ENCODE measurements at places on chromosomes 11 and 22.
A peak's percentile ranks its signal among the peaks of the same experiment; 100 is the strongest.

GRCh38 chr11:105244160-105244825, 104.7 kb upstream of the CARD18 start:
- DNase-seq = no peak

DNA sequence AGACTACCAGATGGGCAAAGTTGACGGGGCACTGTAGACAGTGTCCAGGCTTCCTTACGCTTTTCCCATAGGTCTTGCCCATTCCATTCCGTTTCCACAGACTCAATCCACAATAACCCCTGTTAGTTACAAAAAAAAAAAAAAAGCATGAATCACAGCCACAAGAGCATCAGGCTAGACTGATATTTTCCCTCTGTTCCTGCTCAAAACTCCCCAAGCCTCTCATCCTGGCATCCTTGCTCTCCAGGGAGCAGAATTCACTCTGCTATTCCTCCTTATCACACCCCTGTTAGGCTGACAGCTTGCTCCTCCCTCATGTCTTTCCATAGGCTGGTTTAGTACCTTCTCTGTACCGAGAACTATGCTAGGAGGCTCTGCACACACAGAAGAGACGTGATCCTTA, 42.2 kb downstream of the TMEM123 start:
- no peak for DNase-seq

GRCh38 chr11:134120921-134121526, 52.2 kb downstream of the JAM3 start:
- DNase-seq = no peak

GRCh38 chr11:35602160-35602793, 16.0 kb upstream of the FJX1 start:
- no peak for DNase-seq

GRCh38 chr11:75815345-75816168, 547 bp downstream of the UVRAG start:
- DNase-seq = peak; percentile 9

DNA sequence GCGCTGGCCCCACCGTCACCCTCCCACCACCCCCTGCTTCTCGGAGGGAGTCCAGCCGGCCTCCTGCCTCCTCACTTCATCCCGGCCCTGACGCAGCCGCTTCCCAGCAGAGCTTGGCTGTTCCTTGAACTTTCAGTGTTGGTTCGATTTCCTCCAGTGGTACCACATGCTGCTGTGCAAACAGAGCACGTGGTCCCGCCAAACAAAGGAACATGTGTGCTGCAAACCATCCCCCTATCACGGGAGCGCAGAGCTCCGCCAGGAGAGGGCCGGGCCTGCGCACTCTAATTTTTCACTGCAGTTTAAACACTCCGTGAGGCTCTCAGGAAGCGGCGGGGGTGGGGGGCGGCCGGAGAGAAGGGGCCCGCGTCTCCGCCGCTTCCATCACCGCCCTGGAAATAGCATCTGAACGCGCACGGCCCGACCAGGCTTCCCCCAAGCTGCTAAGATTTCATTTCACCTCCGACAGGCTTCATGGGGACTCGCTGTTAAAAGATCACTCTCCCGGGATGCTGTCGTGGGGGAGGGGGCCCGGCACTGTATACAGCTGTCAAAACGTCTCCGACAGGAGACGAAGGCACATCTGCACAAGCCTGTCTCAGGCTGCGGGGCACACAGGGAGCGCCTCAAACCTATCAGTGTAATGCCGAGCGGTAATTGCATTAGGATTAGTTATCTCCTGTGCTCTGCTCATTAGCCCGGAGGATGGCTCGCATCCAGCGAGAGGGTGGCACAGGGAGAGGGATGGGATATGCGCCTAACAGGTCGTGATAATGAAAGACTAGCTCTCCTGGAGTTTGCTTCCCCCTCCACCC, 269.9 kb upstream of the SORL1-AS1 start:
- DNase-seq = no peak

GRCh38 chr11:42253156-42253555, 793.7 kb upstream of the LRRC4C start:
- DNase-seq = no peak

DNA sequence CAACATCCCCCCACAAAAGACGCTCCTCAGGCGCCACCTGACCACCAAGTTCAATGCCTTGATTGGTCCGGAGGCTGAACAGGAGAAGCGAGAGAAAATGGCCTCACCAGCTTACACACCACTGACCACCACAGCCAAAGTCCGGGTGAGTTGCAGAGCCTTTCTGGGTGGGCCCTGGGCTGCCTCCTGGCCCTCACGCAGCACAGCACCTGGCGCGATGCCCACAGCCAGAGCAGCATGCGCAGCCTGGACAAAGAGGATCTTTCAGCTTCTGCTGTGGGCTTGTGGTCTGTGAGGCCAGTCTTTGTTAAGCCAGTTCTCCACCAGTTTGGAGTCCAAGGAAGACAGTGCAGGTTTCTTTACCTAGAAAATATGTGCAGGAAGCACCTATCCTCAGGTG, 21.6 kb downstream of the CYB5R2 start:
- no peak for DNase-seq

DNA sequence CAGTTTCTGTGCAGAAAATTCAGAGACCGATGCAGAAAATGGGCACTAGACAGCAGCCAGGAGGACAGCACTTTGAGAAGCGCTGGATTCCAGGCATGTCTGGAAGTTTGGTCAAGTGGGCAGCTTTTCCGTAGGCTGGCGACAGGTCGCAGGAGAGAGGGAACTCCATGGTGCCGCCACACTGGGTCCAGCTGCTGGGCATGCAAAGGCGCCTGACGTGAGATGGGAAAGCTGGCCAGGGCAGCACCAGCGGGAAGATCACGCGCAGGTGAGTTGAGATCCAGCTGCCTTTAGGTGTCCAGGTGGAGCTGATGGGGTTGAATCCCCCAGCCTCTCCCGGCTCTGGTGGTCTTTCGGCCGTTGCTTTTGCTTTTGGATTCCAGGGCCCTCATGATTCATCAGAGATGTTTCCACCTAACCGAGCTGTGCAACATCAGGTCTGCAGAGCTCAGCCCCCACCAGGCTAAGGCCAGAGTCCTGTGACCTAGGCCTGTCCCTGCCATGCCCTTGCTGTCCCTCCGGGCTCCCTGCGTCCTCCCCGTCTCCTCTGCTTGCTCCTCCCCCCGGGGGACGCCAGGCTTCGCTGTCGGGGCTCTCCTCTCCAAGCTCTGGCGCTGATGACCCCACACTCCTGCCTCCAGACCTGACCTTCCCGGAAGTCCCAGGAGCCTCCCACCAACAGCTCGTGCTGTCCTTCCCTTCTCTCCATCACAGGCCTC, 1001.7 kb downstream of the BRD1 start:
- DNase-seq = no peak

- DNase-seq = no peak
Measured at GRCh38 chr11:120208777-120209176, 2.1 kb upstream of the OAF start.

DNA sequence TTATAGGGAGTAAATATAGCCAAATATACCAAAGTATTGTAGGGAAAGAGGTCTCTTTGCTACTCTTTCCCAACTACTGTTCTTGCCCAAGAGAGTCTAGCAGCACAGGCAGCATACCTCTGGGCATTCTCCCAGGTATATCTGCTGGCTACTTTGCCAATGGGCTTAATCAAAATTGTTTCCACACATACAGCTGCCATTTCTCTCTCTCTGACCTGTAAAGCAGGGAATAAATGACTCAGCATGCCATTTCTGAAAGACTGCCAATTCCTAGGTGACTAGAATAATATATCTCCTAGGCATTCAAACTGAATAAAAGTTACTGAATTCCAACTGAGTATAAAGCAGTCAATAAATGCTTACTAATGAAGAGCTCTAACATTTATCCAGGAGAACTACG, 44.6 kb downstream of the RDX start:
- no peak for DNase-seq
